Omental fat pad (tissue), 4 donors: ENCODE measurements at places on chromosomes 1 and 21. TPM values are rescaled to one million over a fixed set of nuclear protein-coding genes. Genes with fewer than 3 reads are reported as not detected.

DNA sequence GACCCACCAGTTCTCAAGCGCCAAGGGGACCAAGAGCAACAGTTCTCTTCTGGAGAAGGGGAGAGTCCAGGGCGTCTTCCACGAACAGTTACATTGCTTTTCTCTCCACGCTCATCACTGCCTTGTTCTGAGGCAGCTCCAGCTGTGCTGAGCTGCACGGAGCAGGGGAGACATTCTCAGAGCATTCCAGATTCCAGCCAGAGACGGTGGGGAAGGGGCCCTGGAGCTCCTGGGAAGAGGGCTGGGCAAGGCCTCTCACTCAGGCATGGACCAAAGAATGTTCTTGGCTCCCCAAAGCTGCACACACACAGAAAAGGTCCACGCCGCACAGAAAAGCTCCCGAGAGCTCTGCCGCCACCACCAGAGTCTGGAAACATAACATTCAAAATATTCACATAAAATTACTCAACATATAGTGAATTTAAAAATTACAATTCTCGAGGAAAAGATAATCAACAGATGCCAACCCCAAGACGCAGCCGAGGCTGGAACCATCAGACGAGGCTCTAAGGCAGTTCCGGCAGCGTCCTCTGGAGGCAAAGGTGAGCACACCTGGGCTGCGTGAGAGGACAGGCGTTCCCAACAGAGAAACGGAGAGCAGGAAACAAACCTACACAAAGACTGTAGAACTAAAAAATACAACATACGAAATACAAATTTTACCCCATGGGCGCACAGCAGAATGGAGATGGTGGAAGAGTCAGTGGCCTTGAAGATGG, 40.5 kb downstream of the UBE2G2 start:
- no peak for DNase-seq

- DNase-seq = no peak
Measured at GRCh38 chr1:183689762-183690204, 36.7 kb upstream of the APOBEC4 start.

- DNase-seq = no peak
Measured at GRCh38 chr1:15328351-15329103, 81.2 kb upstream of the EFHD2 start.

DNA sequence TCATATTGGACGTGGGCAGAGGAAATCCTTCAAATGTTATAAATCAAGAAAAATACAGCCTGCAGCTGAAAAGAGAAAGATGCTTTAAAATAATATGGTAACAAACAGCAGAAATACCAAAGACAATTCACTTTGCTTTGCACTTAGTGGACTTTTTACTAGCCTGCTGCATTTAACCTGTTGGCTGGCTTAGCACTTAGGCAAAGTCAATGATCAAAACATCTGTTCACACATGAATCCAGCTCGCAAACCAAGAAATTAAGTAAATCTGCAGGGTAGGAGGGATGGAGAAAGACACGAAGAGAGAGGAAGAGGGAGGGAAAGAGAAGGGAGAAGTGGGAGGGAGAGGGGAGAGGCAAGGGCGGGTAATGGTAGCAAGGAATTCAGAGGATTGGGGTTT, 103.6 kb upstream of the RAB4A start:
- no peak for DNase-seq

DNA sequence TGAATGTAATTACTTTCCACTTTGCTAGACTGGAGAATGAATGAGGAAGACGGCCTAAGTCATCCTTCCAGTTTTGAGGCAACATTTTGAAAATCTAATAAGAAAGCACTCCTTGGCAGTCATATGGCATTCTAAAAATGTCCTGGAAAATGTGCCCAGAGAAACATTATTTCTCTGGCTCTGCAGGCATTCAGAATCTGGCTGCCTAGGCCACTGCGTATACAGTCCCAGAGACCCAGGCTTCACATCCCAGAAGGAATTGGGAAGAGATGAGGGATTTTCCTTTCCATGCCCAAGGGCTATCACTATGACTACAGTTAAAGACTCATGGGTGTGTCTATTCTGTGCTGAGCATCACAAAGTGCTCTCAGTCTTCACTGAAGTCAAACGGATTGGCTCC, 92.9 kb downstream of the BEND5 start:
- no peak for DNase-seq

GRCh38 chr1:23726686-23727085, 16.6 kb upstream of the ELOA start:
- DNase-seq = no peak

DNA sequence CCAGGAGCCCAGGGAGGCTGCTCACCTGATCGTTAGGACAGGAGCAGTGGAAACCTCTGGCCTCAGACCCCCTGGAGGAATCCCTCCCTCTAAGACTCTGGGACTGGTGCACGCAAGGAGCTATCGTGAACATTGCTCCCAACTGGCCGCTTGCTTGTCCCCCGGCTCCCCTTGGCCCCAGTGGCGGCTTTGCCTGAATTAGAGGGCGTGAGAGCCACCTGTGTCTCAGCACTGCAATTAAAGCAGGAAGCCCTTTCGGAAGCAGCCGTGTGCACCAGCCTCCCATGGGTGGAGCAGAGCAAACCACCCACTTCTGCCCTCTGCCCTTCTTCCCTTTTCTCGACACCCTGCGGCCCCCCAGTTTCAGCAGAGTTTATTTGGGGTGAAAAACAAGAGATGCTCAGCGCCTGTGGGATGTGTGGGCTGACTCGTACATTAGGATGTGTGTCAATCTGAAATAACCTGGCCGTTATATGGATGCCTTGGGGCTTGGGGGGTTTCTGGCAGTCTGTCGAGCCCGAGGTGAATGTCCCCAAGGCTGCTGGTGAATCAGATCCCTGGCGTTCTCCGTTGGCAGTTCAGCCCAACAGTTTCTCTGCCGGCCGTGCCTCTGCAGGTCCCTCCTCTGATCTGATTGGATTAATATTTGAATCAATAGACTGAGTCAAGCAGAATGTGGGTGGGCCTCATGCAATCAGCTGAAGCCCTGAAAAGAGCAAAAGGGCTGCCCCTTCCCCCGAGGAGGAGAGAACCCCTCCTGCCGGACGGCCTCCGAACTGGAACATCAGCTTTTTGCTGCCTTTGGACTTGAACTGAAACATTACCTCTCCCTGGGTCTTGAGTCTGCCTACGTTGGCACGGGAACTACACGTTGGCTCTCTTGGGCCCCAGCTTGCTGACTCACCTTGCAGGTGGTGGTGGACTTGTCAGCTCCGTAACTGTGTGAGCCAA, 7.3 kb upstream of the UMODL1 start:
- no peak for DNase-seq

- DNase-seq = no peak
Measured at GRCh38 chr1:241968611-241969010, 11.0 kb downstream of the BECN2 start.

GRCh38 chr1:8867878-8868567, 10.5 kb downstream of the ENO1 start:
- DNase-seq = no peak

- DNase-seq = no peak
Measured at GRCh38 chr1:209105701-209106100, 477.8 kb upstream of the CAMK1G start.

DNA sequence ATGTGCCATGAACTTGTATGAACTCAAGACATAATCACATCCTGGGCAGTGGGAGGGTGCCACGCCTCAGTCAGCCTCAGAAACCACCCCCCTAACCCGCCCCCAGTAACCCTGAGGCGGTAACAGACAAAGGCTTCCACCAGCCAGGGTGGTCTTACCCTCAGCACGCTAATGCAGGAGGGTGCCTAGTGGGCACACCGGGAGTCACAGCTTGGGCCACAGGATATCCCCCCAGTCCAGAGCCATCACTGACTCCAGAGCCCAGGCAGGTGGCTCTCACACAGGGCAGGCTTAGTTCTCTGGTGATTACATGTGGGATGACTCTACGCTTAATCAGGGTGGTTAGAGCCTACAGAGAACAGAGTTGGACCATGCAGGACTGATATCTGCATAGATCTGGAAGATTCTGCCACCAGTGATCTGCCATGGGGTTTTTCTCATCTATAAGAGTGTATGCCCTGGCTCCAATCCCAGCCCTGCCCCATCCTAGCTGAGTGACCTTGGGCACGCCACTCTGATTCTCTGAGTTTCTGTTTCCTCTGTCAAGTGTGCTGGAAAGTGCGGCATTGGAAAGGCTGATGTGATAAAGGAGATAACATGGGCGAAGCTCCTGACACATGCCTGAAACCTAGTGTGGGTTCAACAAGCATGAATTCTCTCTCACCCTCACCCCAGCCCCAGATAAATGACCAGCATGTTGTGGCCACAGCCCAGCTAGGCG, 27.3 kb downstream of the OPTC start:
- DNase-seq = no peak

- DNase-seq = no peak
Measured at GRCh38 chr21:38957575-38958322, 152.0 kb downstream of the ETS2 start.

DNA sequence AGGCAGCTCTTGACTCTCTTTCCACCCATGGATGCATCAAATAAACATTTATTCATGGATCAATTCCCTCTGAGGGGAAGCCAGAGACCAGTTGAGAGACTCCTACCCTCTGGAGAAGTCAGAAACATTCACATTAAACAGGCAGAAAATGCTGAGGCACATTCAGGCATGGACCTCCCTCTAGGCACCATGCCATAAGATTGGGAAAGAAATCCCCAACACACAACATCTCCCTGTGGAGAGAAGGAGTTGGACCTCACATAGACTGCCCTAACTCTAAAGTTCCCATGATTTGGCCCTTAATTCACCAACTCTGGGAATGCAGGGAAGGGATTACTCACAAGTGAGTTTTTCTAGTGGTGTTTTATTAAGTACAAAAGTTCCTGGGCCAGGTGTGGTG, 415.3 kb upstream of the C1orf87 start:
- DNase-seq = no peak

GRCh38 chr1:76079475-76080227, 5.1 kb downstream of the ST6GALNAC3 start:
- no peak for DNase-seq

DNA sequence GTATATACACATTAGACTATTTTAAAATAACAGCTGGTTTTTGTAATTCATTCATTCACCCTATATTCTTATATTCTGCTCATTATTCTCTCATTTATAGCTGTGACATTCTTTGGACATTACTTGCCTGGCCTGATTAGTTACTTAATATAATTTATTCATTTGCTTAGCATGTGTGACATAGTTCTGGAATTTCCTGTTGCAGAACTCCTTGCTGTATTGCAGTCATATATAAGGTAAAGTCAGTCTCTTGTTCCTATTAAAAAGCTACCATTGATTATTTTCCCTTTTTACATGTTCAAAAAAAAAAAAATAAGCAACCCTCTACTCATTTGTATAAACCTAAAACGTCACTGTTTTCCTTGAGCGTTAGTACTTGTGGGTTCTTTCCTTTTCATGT, 23.9 kb downstream of the GNAT2 start:
- no peak for DNase-seq

DNA sequence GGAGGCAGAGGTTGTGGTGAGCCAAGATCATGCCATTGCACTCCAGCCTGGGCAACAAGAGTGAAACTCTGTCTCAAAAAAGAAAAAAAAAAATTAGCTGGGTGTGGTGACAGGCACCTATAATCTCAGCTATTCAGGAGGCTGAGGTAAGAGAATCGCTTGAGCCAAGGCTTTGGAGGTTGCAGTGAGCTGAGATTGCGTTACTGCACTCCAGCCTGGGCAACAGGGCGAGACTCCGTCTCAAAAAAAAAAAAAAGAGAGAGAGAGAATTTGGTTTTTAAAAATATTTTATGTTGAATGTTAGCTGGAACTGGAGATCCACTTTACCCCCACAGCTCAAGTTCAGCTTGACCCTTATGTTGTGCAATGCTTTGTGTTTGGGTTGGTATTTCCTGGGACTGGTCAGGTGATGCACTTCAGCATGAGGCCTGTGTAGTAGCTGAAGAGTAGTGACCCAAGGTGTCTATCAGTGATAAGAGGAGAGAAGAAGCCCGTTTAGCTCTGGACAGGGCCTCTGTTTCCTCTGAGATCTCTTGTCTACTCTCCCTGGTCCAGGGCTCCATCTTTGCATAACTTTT, 36.8 kb upstream of the MACF1 start:
- no peak for DNase-seq

DNA sequence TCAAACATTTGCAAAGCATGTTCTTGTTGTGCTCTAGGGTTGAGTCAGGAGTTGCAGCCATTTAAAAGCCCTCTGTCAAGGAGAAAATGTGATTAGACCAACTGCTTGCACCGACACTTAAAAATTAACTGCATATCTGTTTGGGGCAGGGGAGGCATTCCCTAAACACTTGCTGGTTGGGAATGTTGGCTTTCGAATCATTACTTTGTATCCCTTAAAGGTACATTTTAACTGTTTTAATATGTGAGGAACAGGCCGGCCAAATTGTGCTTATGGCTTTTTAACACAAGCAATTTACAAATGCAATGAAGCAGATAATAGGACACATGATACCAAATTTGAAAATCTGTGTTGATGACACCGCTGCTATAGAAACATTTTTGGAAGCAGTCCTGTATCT, 159.1 kb downstream of the LHX8 start:
- no peak for DNase-seq

GRCh38 chr1:227070638-227071285, 130.7 kb downstream of the COQ8A start:
- DNase-seq = no peak

- no peak for DNase-seq
Measured at GRCh38 chr1:6724517-6725141, 23.0 kb upstream of the DNAJC11 start.

GRCh38 chr1:16436946-16437474, at the start of gene SPATA21:
TSS of gene SPATA21 (minus strand) at chr1:16437424. CDS start at chr1:16431371, 6,053 bp downstream.
- no peak for DNase-seq

GRCh38 chr21:28828981-28829380, 163.7 kb downstream of the LTN1 start:
- DNase-seq = no peak

DNA sequence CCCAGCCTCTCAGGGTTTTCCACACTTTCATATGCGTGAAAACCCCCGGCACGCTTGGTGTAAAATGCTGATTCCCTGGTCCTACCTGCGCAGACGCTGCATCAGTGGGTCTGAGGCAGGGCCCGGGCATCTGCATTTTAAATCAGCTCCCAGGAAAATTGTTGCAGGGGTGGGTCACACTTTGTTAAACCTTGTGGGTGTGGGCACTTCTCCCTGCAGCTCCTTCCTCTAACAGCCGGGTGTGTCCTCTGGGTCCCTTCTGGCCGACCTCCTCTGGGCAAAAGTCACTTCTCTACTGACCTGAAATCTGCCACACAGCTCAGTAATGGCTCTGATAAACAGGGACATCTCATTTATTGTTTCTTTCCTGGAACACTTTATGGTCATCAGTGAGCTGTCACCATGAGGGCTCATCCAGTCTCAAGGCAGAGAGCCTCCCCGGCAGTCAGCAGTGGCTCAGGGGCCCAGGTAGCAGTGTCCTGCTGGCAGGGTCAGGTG, 52.8 kb upstream of the TMPRSS2 start:
- no peak for DNase-seq

Gene CELA2B
- total RNA-seq = not detected

Gene SELP
- 74.5 TPM for total RNA-seq

Gene B3GALT5
- not detected for total RNA-seq

Gene MYOC
- total RNA-seq = 4.9 TPM

Gene OR10J1
- not detected for total RNA-seq

Gene SLC6A17
- 0.06 TPM for total RNA-seq

Gene HSPG2
- total RNA-seq = 496 TPM

Gene STUM
- 2.8 TPM for total RNA-seq

Gene SEMA4A
- total RNA-seq = 4.1 TPM

Gene AMY2A
- not detected for total RNA-seq
